ENCODE measurements at places on chromosomes 6 and 20.

GRCh38 chr20:63413963-63414684 is 53.0 kb upstream of the CHRNA4 start:
- no peak for DNase-seq

DNA sequence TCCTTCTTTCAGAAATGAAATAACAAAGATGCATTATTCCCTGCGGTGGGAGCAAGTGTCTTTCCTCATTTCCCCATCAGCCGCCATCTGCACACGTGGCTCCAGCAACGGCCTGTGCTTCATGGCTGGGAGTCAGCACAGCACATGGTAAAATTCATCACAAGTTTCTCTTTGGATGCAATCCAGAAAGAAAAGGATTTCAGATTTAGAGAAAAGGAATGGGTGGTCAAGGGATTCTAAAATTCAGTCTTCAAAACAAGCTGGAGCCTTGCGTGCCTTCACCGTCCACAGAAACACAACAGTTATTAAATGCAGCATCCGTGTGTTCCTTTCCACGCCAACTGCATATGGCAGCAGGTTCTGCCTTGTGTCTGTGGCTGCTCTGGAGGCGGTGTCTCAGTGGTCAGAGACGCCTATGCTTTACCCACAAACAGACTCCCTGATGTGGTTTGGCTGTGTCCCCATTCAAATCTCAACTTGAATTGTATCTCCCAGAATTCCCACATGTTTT is 107.6 kb downstream of the THBS2 start:
- no peak for DNase-seq

DNA sequence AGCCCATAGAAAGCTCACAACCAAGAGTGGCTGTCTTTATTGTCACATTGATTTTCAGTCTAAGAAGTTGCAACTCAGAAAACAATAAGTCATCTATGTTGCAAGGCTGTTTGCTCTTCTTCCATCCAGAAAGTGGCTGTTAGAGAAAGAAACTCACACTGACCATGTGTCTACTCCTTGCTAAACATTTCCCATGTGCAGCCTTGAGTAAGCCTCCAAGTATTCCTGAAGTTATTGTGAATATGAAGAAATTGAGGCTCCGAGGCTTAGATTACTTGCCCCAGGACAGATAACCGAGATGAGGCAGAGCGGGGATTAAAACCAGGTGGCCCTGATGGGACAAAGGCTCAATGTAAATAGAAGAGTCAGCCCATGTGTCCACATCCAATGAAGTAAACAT is 105.0 kb downstream of the SPTLC3 start:
- no peak for DNase-seq

DNA sequence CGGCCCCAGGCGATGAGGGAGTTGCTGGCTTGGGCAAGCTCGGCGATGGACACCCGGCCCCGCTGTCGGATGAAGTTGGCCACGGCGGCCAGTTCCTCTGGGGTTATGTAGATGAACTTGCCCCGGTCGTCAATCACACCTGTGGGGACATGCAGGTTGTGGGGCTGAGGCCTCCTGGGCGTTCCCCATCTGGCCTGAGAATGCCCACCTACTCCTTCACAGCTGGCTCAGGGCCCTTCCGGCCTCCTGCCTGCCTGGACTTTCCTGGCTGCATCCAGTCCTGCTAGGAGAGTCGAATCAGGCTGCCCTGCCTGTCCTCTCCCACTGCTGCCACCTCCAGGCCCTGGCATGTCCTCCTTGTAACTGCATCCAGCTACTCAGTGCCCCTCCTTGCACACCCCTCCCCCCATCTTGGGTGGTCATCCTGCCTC is 13.8 kb downstream of the DDRGK1 start:
- no peak for DNase-seq

GRCh38 chr20:48807586-48808381 is 20.0 kb downstream of the PREX1 start:
- DNase-seq, result no peak

- DNase-seq, result no peak
Observed at GRCh38 chr20:14210146-14210545, 127.3 kb downstream of the FLRT3 start.

DNA sequence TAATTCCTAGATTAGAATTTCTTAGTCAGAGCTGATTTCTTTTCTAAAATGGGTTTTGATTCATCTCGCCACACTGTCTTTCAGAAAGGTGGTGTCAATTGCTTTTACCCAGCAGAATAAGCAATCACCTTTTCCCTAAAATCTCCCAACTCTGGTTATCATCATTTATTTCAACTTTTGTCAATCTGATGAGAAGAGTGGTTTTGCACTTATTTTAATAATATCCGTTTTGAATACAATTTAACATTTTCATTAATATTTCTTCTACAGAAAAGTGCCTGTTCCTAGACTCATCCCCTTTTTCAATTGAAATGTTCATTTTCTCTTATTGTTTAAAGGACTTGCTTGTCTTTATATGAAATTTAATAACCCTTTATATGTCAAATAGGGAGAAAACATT is 8.2 kb upstream of the NCR2 start:
- no peak for DNase-seq

DNA sequence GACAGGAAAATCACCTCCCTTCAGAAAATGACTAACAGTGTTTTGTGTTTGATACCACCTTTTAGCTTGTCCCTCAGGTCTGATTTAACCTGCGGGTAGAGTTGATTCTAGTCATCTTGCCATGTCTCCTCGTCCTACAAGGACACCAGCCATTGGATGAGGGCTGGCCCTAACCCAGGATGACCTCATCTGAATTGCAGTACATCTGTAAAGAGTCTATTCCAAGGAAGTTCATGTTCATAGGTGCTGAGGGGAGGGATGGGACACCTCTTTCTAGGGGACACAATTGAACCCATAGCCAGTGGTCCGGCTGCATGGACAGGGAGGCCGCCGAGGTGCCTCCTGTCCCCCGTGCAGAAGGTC is 52.0 kb upstream of the DACT2 start:
- no peak for DNase-seq

GRCh38 chr20:2156666-2157624 is 55.3 kb downstream of the STK35 start:
- no peak for DNase-seq

- DNase-seq, result no peak
Observed at GRCh38 chr20:59823491-59824259, 109.8 kb downstream of the SYCP2 start.

- DNase-seq, result no peak
Observed at GRCh38 chr6:143248359-143248758, 187.7 kb downstream of the AIG1 start.

GRCh38 chr20:44187054-44187771 is at the start of gene JPH2:
JPH2 (minus strand) TSS chr20:44187188; CDS start chr20:44186705, 483 bp downstream.
- DNase-seq, result no peak

DNA sequence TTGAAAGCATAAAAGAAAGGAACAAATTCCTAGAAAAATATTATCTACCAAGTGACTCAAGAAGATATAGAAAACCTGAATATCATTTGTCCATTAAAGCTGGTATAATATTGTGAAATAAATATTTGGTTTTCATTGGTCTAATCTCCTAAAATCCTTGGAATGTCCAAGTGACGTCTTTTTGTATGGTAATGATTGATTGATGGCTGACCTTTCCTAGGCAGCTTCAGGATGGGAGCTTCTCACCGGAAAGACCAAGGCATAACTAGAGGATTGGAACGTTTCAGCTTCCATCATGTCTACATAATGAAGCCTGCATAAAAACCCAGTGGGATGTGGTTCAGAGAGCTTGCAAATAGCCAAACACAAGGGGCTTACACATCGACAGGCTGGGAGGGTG is 57.6 kb upstream of the MAN1A1 start:
- DNase-seq, result no peak
